ENCODE measurements at places on chromosomes 13 and 19.

DNA sequence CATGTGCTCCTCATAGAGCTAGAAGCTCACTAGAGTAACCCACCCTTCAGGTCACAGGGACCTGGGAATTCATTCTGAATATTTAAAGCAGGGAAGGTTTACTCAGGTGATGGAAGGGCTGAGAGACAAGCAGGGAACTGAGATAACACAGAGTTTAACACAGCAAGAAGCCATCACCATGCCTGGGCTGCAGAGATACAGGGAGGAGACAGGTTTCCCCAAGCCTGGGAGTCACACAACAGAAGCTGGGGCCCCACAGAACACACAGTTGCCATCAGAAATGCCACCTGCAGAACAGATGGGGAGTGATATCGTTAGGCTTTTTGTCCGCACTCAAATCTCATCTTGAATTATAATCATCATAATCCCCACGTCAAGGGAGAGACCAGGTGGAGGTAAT, 7.9 kb upstream of the CYSLTR2 start:
- no peak for DNase-seq

DNA sequence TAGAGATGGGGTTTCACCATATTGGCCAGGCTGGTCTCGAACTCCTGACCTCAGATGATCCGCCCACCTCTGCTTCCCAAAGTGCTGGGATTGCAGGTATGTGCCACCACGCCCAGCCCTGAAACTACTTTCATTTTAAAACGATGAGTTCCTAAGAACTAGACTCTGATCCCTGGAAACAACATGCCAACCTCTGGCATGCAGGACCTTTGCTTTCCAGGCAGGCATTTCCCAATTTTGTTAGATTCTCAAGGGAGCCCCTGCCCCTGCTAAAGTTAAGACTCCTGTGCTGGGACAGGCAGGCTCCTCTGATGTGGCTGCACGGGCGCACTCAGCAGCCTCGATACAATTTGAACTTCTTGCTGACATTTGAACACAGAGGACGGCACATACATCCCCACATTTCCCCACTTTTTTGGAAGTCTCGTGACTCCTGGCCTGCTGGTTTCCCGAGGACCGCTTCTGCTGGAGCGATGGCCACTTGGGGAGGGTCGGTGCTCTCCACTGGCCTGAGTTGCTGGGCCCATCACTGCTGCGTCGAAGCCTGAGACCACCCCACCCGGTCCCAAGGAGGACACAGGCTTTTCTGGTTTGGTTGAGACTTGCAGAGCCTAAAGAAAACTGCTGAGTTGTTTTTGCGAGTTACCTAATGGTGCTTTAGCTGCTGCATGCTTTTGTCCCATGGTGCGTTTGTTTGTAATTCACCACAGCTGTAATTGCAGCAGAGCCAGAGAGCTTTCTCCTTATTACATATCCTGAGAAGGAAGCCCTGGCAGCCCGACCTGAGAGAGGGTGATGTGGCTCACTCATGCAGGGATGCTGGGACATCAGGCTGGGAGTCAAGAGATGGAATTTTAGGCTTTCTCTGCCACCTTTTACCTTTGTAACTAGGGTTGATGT, 8.2 kb downstream of the ATP11A start:
- no peak for DNase-seq

DNA sequence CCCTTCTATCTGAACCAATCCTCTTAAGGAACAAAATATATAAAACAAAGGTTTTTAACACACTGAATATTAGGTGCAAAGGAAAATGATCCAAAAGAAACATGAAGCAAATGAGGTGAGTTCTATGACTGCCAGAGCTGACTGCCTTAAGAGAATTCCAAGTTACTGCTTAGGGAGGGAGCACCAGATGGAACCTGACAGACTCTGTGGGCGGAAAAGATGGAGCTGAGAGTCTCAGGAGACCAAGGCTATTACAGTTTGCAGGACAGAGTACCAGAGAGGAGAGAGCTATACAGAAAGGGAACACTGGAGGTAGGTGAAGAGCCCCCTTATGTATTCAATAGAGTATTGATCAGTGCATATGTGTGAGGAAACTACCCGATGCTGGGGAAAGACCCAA, 87.2 kb downstream of the B3GLCT start:
- DNase-seq: no peak

- no peak for DNase-seq
Measured at GRCh38 chr13:111629457-111629856, 309.0 kb downstream of the TEX29 start.

GRCh38 chr19:48480183-48480557, 11.0 kb downstream of the CYTH2 start:
- DNase-seq: no peak

Measured in left kidney (tissue), 8 donors.